ENCODE measurements at places on chromosomes 12 and 14. TPM values are rescaled to one million over a fixed set of nuclear protein-coding genes. Genes with fewer than 3 reads are reported as not detected.

GRCh38 chr12:72010356-72010755 is 71.7 kb downstream of the TPH2 start:
- no peak overlapping the region for H3K27ac ChIP-seq
- no peaks in the 10 kb centered on the region for H3K36me3 ChIP-seq
- H3K4me3 ChIP-seq = no peak overlapping the region
- H3K27me3 ChIP-seq = peaks cover 2% of the 10 kb centered on the region

Gene SLC5A8
- total RNA-seq = not detected

- no peaks in the 10 kb centered on the region for H3K27me3 ChIP-seq
- no peaks in the 10 kb centered on the region for H3K4me1 ChIP-seq
- DNase-seq = no peak
- no peak overlapping the region for H3K27ac ChIP-seq
Measured at GRCh38 chr12:34396006-34396860, 373.9 kb downstream of the ALG10 start.

DNA sequence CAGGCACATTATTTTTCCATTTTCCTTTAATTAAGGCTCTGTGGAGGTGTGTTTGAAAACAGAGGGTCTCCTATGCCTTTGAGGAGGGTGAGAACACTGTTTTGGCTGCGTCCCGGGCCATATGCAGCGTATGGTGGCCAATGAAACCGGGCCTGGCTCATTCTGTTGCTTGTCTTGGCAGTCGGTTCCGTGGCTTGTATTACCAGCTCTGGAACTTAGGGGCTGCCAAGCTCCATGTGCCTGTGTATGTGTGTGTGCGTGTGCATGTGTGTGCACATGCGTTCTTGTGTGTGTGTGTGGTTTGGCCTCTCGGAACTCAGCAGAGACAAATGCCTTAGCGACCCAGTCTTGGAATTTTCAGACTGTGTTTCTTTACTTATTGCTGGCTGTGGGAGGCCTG is 2.7 kb downstream of the JDP2 start:
- H3K4me1 ChIP-seq = peaks cover 13% of the 10 kb centered on the region
- no peaks in the 10 kb centered on the region for H3K36me3 ChIP-seq
- no peak overlapping the region for H3K4me3 ChIP-seq
- no peak for DNase-seq
- H3K27ac ChIP-seq = no peak overlapping the region

Gene SFSWAP
- total RNA-seq = 105 TPM

DNA sequence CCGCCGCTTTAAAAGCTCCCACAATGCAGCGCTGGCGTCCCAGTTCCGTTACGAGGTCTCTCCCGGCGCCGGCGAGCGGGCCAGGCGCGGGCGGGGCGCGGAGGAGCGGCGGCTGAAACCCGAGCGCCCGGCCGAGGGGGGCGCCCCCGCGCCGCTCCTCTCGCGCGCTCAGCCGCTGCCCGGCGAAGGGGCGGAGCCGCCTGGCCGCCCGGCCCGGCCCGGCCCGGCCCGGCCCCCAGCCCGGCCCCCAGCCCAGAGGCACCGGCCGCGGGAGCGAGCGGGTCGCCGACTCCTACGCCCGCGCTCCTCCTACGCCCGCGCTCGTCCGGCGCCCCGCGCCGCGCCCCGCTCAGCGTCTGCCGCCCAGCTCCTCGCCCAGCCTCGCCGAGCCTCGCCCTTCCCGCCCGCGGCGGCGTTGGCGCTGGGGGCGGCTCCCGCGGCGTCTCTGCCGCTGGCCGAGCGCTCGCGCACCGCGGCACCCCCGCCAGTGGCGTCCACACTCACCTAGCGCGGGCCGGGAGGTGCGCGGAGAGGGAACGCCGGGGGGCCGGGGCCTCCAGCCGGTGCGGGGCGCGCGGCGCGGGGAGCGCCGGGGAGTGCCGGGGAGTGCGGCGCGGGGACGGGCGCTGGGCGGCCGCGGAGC is at the start of gene RASSF8:
RASSF8 (plus strand) TSS at position 255 of the 643 bp plus-strand sequence. CDS start 96,662 bp downstream, outside the sequence.
- peaks cover 42% of the 10 kb centered on the region for H3K27me3 ChIP-seq
- H3K4me3 ChIP-seq = no peak within 1 kb of the TSS
- DNase-seq = no peak
- H3K4me1 ChIP-seq = peaks cover 8% of the 10 kb centered on the region
